ENCODE measurements at places on chromosomes 13 and 19.

DNA sequence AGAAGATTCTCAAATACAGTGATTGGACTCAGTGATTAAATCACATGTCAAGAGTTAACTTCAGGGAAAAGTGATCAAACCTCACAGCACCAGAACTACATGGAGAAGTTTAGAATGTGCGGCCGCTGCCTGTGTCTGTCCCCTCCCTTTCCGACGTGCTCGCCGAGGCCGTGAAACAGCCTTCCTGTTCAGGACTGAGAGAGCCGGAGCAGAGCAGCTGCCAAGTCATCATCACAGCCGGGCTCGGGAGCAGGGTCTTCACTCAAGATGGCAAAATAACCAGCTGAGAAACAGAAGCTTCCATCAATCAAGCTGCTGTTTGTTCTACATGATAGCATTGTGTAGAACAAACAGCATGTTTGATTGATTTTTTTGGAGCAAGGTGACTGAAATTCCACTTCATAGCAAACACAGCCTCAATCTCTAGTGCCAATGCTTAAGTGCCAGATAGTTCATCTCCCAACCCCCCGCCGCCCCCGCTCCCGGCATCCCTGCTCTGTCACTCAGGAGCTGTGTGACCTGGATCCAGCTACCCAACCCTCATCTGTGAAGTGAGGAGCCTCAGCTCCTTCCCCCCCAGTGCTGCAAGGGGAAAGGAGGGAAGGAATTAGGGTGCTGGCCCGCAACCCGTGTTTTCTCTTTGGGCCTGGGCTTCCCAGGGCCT, 70.6 kb downstream of the HSPH1 start:
- no peak for DNase-seq

DNA sequence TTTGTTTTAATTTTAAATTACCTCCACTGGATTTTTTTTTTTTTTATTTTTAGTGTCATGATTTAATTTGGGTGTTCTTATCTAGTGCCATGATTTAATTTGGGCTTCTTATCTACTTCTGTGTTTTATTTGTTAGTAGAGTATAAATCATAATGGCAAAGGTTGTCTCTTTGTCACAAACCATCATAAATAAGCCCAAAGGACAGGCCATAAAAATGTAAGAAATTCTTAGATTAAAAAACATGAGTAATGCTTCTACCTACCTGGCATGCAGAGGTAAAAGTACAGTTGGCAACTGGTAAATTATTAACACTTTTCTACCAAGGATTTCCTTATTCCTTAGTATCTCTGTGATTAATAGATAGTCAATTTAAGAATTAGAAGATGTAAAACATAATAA, 55.2 kb downstream of the ERCC5 start:
- DNase-seq = no peak

- no peak for DNase-seq
Measured at GRCh38 chr19:43337737-43338136, 15.7 kb upstream of the CD177 start.

GRCh38 chr13:76863022-76863421, 23.2 kb downstream of the KCTD12 start:
- DNase-seq = no peak

DNA sequence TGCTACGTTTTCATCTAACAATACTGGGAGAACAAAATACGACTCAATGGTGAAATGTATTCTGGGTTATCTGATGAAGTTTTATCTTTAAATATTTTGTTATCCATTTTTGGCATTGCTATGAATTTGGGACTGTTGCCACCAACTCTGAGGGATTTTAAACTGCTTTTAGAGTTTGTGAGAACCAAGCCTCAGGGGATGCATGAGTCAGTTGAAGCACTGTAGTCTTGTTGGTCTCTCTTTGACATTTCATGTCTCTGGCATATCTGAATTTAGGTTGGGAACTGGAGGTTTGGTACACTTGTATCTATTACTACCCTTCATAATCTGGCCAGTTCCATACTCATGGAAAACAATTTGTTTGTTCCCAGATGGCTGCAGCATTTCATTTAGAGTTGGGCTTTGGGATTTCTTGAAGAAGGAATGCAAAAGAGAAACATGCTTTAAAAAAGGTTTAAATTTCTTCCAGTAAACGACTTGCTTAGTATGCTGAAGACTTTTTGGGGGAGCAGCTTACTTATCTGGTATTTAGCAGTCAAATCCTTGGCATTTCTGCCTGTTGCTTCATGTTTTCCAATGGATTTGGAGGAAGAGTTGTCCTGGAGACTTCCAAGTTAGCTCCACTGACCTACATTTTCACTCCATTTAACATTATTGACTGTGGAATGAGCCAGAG, 28.9 kb downstream of the ARHGEF7 start:
- DNase-seq = no peak

DNA sequence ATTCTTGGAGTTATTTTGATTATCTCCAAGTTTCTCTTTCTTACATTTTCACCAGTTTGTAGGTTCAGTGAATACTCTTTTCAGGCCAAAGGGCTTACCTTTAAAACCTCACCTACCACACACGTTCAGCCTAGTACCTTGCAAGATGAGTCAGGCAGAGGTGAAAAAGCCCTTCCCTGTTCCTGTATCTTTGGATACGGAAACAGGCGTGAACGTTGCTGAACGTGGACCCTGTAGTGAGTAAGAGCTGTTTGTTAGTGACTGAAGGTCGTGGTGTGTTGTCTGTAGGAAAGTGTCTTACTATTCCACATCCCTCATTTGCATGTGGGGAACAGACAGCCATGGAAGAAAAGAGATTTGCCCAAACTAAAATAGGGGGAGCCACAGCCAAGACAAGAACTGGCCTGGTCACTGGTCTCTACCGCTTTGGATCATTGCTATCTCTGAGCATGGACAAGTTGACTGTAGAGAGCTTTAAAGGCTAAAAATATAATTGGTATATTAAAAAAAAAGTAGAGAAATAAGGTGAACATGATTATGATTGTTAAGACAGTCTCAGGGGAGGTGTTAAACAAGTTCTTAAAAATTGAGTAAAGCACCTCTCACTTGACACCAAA, 3.5 kb downstream of the CEBPG start:
- DNase-seq = no peak

DNA sequence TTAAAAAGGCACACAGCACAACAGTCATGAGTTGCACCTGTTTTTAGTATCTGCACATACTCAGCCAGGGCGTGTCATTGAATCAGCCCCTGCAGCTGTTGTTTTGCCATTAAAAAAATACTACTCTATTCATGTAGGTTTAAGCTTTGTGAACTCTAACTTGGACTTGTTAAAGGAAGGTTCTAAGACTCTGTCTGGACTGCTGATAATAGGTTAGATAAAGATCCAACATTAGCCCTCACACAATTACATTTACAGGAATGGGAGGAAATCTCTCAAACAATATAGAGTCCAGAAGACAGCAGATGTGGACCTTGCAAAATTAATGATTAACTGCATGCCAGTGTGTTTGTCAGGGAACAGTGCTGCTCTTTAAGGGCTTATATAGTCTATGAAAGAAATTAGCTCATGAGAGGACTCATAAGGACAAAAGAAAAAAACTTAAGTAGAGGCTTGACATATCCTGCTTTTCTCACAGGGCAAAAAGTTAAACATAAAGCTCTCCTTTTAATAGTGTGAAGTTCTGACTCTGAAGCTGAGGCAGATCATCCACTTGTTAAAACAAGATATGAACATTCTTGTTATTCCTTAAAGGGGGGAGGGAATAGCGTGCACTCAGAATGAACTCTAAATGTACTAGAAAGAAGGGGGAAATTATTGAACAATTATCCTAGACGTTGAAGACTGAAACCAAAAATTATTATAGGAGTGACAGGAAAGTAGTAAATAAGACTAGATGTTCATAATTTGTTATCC, 243.6 kb downstream of the NDFIP2 start:
- DNase-seq = no peak

GRCh38 chr19:21483589-21484170, 21.7 kb upstream of the ZNF429 start:
- peak; percentile 20 for DNase-seq

DNA sequence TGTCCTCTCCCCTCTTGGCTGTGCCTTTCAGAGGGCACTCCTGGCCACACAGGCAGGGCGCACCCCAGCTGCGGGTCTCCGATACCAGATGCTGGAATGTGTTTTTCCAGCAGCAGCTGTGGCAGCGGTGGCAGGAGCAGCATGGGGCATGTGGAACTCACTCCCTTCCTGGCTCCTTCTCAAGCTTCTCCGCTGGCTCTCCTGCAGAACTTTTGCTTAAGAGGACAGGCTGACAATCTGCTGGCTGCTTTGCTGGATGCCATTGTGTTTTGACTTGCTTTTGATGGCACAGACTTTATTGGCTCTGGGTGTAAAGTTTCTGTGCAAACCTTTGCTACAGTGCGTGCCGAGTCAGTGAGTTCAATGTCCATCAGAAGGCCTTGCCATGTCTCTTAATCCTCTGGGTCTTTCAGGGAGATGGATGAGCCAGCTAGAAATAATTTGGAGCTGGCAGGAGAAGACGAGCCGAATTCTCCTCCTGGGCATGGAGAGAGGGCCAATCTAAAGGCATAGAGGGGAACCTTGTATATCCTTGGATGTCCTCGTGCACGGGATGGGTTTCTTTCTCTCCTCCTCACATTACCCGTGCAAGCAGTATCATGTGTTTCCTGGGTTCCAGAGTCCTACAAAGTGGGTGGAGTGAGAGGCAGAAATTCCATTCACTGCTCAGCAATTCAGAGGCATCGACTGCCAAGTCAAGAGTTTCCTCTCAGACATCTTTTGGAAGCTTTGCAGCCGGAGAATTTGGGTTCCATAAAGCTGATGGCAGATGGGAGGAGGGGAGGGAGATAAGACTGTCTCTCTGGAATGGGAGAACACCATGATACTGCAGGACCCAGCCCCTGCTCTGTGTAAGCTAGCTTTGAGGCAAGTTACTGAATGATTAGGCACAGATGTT, 231.2 kb downstream of the FGF9 start:
- DNase-seq = no peak

DNA sequence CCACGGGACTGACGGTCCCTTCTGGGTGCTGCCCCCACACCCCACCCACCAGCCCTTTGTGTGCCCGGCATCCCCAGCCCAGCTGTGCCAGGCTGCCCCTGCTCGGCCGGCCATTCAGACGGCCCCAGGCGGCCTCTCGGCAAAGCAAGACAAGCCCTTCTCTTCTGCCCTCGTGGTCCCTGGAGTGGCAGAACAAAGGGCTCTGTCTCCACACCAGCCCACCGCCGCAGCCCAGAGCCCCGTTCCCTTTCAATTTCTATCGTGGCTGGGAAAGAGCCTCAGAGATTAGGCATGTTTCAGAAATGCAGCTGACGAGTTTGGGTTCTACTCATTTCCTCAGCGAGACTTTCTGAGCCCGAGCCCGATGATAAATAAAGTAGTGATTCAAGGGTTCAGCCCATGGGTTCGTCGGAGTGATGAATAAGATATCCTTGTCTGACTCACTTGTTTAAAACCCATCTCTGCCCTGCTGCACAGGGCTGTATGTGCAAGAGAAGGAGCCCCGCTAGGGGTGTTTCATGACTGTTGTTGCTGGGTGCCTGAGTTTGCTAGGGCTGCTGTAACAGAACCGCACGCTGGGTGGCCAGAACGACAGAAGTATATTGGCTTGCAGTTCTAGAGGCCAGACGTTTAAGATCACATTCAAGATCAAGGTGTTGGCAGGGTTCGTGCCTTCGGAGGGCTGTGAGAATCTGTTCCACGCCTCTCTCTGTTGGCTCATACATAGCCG, 4.3 kb downstream of the MYO9B start:
- DNase-seq = peak; percentile 73

DNA sequence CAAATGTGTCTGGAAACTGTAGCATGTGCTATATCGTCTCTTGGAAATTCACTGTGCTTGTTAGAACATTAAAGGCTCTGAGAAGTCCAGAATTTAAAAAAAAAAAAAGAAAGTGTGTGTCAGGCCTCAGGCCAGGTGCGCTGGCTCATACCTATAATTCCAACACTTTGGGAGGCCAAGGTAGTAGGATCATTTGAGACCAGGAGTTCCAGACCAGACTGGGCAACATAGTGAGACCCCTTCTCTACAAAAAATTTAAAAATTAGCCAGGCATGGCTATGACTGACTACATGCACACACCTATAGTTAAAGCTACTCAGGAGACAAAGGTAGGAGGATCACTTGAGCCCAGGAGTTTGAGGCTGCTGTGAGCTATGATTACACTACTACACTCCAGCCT, 4.9 kb downstream of the HNRNPUL1 start:
- no peak for DNase-seq

GRCh38 chr13:101523154-101524131, 71.0 kb downstream of the ITGBL1 start:
- DNase-seq = no peak

- peak; percentile 52 for DNase-seq
Measured at GRCh38 chr13:94825507-94825906, 113.2 kb upstream of the SOX21 start.

- DNase-seq = no peak
Measured at GRCh38 chr19:28542394-28543243, 670.3 kb downstream of the UQCRFS1 start.

- no peak for DNase-seq
Measured at GRCh38 chr19:46533078-46533620, 37.5 kb upstream of the PNMA8B start.

DNA sequence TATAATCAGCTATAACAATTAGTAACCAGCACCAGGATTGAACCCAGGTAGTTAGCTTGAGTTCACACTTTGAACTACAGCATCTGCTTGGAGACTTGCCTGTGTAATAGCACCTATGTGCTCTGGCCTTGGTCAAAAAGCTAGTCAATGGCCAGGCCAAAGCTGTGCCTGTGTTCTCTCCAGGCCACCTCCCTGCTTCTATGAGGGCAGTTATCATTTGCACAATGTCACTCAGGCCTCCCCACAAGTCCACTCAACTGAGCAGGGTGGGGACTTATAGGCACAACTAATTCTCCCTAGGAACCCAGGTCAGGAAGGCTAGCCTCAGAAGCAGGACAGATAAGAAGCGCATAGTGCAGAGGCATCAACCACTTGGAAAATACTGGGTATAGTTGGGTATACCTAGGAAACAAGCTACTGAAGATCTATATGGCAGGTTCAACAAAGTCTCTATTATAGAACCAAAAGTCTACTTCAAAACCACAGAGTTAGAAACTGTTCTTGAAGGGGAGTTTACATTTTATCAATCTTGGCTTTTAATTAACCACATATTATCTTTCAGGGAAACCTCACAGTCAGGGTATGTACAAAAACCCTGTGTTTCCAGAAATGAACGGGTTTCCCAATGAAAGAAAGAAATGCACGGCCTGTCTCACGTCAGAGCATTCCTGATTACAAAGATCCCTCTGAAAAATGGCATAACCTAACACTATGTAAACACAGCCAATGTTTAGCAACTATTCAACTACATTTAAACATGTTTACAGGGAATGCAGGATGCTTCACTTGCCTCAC, 140.9 kb downstream of the ABCC4 start:
- no peak for DNase-seq

DNA sequence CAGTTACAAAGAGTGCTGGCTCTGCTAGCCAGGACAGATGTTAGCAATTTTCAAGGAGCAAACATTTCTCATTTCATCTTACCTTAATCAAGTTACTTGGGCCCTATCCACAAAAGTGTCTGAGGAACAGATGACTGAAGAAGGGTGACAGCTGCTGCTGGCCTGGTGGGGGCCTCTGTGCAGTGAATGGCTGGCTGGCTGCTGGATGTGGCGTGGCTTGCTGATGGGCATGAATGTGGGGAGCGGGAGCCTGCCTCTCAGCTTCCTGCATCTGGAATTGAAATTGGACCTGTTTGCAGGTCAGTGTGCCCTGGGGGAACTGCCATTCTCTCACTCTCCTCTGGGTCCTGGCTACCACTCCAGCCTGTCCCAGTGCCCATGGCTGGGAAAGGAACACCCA, 94.7 kb downstream of the RGCC start:
- no peak for DNase-seq

GRCh38 chr13:109783815-109784589, 2.4 kb downstream of the IRS2 start:
- no peak for DNase-seq

- no peak for DNase-seq
Measured at GRCh38 chr19:42467183-42467760, 24.5 kb upstream of the CXCL17 start.

GRCh38 chr13:30463787-30464495, 1.8 kb downstream of the HMGB1 start:
- peak; percentile 50 for DNase-seq

All from tibial nerve (tissue), 4 donors.